Activated CD4-positive, alpha-beta T cell treated with anti-CD3 and anti-CD28 coated beads for 4 hours (primary cell): ENCODE measurements at places on chromosomes 3 and 15.

DNA sequence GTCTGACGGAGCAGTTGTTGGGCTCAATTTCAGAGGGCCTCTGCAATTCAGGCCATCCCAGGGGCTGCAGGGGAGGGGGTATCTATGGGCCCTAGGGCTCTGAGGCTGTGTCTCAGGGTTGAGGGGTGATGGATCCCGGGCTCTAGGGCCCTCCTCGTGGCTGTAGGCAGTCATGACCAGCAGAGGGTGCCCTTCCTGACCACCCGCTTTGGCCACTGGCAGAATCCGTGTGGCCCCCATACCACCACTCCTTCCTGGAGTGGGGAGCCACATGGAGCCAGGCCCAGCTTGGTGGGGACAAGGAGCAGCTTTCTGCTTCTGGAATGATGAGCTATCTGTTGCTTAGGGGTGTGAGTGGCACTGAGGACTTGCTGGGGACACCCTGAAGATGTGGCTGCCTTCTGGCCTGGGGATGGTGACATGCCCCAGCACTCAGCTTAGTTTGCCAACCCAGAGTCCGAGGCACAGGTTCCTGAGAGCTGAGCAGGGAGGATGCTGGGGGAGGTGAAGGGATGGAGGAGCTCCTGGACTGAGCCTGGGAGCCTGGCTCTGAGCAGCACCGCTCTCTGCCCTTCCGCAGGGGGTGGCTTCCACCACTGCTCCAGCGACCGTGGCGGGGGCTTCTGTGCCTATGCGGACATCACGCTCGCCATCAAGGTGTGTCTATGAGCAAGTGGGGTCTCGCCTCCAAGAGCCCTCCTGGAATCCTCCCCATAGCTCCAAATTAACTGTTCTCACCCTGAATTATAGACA lies 20.2 kb downstream of the HDAC11 start:
- DNase-seq = no peak

GRCh38 chr3:141093971-141094684 lies 43.0 kb downstream of the SPSB4 start:
- no peak for DNase-seq

DNA sequence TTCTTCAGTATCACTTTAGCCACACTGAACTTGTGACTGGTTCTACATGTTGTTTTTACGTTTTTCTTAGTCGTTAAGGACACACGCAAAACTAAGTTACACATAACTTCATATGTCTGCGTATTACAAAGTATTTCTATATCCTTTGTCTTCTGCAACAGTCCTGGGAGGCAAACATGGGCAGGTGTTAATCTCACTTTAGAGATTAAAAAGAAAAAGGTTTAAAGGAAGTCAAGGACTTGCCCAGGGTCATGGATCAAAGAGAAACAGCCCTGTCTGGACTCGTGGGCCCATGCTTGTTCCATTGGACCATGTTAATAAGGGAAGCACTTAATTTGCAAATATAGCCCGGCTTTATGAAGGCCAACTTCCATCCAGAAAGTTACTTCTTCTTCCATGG lies 98.6 kb upstream of the LPP start:
- no peak for DNase-seq

DNA sequence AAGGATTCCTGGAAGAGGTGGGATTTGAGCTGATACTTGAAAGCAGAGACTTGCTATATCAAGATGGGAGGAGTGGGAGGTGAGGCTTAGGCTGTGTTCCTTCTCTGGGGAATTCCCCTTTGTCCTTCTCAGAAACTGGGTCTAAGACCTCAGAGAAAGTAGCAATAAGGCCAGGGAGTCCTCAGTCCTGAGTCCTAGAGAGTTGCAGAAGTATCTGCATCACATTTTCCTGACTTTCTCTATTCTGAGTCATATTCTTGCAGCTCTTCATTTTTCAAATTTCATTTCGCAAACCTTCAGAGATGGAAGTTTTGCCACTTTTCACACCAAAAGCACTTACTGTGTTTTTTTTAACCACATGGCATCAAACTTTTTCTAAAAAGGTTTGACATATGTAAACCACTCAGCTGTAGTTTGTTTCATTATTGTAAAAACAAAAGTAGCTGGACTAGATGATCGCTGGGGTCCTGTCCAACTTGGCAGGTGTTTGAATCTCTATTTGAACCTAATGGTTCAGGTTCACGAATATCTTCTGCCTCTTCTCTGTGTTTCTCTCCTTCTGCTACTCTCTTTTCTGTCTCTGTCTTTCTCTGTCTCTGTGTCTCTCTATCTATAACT lies 21.3 kb downstream of the COLQ start:
- DNase-seq = no peak

DNA sequence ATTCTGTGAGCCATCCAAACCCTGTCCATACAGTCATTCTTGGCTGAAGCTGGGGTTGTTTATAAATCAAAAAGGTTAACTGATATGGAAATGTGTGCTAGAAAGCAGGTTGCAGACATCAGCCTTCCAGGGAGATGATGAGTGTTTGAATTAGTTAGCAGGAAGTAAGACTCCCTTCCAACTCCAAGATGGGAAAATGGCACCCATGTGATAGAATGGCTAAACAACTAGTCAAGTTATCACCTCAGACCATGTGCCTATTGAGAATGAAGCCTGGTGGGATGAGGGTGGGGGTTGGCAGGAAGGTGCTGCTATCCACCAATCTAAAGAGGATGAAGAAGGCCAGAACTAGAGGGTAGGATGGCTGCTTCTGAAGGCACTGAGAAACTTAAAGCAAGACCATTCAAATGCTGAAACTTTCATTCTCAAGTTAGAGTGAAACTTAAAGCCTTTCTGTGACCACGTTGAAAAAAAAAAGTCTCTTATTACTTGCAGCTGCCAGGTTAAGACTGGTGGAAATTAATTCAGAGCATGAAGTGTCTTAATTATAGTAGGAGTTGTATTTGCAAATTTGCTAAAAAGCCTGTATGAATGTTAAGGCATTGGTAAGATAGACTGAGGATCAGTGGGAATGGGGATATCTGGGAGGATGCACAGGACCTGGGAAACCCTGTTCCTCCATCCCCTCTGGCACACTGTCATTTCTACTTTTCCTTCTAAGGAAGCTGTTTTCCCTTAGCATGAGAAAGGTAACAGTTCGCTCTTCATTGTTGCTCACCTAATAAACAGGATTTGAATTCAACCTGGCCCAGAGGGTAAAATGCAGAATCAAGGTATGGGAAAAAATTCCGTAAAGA lies 36.8 kb downstream of the CCR3 start:
- DNase-seq = no peak

- no peak for DNase-seq
Measured at GRCh38 chr15:66573348-66573718, 7.5 kb upstream of the LCTL start.

DNA sequence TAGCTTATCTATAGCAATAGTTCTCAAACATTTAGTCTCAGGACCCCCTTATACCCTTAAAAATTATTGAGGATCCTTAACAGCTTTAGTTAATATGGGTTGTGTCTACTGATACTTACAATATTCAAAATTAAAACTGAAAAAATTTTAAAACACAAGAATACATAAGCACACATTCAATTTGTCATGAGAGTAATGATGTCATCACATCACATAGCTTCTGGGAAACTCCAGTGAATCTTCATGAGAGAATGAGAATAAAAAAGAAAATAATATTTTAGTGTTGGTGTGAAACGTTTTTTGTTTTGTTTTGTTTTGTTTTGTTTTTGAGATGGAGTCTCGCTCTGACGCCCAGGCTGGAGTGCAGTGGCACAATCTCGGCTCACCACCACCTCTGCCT lies 25.2 kb upstream of the ACP3 start:
- DNase-seq = no peak

DNA sequence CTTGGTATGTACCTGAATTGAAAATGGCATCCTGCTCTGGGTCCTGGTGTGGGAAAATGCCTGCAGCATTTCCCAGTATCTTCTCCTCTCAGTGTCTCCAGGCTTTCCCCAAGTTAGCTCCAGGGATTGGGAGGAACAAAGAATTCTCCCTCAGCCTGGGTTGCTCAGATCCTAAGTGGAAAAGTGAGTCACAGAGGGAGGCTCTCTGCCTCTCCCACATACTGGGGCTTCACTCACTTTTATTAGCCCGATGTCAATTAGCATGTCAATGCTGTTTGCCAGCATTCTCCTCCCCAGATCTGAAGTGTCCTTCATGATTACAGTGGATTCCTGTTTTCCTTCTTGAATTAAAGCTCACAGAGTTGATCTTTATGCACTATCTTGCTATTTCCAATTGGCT lies 655.0 kb downstream of the EPHA3 start:
- no peak for DNase-seq

DNA sequence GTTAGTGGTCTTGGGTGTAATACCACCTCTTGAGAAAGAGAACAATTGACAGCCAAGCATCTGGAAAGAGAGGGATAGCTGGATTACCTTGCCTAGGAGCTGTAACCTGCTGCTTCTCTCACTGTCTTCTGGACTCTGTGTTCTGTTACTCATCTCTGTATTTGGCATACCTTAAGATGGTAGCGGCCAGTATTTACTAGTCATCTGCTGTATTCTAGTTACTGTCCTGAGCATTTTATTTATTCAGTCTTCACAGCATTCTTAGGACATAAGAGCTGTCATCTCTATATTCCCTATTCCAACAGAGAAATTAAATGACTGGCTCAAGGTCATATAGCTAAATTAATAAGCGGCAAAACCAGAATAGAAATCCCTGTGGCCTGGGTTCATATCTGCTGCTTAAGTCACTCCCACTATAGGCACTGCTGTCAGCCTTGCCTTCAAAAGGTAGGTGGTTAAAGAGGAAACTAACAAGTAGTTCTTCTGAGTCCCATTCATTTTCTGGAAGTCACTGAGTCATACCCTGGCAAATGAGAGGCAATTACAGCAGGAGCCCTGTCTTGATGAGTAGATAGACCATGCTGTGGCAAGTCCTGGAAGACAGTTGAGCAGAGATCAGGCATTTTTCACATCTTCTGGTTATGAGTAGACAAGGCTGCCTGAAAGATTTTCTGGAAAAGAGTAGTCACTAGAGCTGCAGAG lies 68.2 kb downstream of the RAB7A start:
- peak; percentile 46 for DNase-seq

GRCh38 chr3:141876891-141877621 lies 613 bp downstream of the ATP1B3 start:
- DNase-seq = peak; percentile 68

GRCh38 chr15:82137261-82137660 lies 91.4 kb upstream of the MEX3B start:
- no peak for DNase-seq

DNA sequence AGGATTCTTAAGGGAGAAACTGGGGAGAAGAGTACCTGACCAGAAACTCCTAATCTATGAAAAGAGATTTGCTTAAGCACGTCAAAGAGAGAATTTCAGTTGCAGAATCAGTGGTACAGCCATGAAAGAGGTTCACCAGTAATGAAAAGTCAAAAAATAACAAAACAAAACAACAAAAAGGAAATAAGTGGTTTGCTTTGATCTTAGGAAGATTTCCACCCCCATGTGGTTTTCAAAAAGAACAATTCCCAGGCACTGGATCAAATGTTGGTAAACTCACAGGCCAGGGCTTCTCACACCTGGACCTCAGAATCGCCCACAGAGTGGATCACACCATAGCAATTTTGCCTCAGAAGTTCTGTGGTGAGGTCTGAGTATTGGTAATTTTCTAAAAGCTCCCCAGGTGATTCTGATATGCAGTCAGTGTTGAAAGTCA lies 67.5 kb downstream of the TMEM39A start:
- DNase-seq = no peak

- no peak for DNase-seq
Measured at GRCh38 chr3:130991126-130991525, 35.5 kb downstream of the ASTE1 start.

GRCh38 chr15:96126859-96127258 lies 203.6 kb upstream of the NR2F2 start:
- no peak for DNase-seq

DNA sequence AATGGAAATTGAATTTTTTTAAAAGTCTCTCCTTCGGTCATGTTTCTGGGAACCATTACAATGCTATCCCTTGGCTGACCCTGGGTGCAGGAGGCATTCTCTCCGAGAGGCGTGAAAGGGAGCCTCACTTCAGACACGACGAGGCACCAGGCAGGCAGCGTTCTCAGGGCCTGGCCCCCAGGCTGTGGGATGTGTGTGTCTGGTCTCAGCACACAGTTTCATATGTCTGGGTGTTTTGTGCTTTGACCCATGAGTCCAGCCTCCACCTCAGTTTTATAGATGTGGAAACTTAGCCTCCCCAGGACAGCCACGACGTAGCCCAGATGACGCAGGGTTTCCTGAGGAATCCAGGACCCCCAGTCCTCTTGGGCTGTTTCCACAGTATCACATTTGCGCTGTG lies 34.0 kb downstream of the FGD5 start:
- DNase-seq = no peak

GRCh38 chr15:85793641-85794597 lies 806 bp downstream of the KLHL25 start:
- peak; percentile 28 for DNase-seq

- DNase-seq = no peak
Measured at GRCh38 chr3:134817297-134817696, 22.2 kb downstream of the EPHB1 start.
